ENCODE measurements at places on chromosomes 16 and 17.

- DNase-seq, result no peak
Measured at GRCh38 chr17:8117980-8118768, at the start of gene ALOXE3. Gene ALOXE3, minus strand, starts transcription at chr17:8118514. Its CDS starts 524 bp downstream, at chr17:8117990.

GRCh38 chr17:35749560-35750412 is 3.3 kb downstream of the GAS2L2 start:
- no peak for DNase-seq

- no peak for DNase-seq
Measured at GRCh38 chr16:56849690-56850680, 15.0 kb upstream of the SLC12A3 start.

- DNase-seq, result no peak
Measured at GRCh38 chr17:39894681-39895376, 23.6 kb downstream of the GSDMB start.

- no peak for DNase-seq
Measured at GRCh38 chr17:55116440-55116914, 147.9 kb downstream of the STXBP4 start.

DNA sequence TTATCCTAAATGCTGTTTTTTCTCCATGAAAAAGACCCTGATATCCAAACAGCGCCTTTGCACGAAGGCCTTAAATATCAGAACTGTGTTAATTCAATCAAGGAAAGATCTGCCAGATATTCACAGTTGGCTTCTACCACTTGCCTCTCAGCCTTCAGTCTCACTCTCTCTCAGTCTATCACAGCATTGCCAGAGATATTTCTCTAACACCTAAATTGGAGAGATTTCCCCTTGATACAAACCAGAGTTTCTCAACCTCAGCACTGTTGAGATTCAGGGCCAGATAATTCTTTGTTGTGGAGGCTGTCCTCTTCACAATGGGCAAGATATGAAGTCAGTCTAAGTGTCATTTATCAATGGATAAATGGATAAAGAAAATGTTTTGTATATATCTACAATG is 454.1 kb upstream of the MAF start:
- no peak for DNase-seq

- no peak for DNase-seq
Measured at GRCh38 chr16:67474551-67475455, 6.2 kb downstream of the ATP6V0D1 start.

GRCh38 chr17:18236494-18236893 is 11.1 kb downstream of the LLGL1 start:
- no peak for DNase-seq

DNA sequence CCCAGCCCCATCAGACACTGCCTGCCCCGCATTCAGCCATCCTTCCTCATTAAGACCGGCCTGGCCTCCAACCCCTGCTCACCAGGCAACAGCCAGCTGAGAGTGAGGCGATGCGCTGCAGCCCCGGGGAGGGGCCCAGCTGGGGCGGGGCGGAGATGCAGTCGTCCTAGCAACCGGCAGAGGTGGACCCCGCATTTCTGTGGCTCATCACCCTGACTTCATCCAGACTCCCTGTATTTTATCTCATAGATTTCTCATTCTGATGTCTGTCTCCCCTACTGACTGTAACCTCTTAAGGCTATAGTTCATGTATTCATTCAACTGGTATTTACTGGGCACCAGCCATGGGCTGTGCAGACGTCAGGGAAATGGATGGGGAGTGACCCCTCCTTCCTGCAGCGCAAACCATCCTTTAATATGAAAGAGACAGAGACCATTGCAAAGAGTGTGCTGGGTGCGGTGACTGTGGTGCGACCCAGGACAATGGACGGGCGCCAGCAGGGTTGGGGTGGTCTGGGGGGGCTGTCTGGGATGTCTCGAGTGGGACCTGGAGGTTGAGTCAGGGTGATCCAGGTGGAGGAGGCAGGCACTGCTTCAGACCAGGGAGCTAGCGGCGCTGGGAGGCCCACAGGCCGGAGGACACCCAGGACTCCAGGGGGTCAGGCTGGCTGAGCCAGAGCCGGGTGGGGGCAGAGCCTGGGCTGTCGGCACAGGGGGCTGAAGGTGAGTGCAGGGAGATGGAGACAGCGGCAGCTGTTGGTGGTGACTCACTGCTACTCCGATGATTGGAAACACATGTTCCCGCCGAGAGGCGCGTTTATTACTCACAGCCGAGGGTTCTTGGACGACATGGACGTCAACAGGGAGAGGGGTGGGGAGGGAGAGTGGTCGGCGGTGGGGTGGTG is 10.5 kb upstream of the TIMP2 start:
- DNase-seq, result no peak
